GM10248 (cell line): ENCODE measurements at places on chromosomes 4 and X.

DNA sequence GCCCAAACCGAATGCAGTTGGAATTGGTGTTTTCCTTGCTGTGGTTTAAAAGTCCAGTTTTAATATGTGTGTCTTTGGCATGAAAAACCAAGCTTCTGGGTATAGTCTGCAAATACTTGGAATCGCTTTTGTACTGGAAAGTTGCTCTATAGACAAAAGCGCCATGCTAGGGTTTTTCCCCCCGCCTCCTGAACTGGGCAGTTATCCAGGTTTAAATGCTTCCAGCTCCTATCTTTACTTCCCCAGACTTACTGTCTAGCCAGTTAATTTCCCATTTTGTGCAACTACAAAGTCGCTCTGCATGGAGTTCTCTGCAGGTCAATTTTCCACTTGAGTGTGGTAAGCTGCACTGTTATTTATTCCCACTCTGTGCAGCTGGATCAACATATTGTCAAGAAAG, 2.7 kb downstream of the RASL11B start:
- no peak for DNase-seq

GRCh38 chr4:40662962-40663604, 33.4 kb upstream of the RBM47 start:
- peak; percentile 40 for DNase-seq

- DNase-seq = no peak
These were observed 59.1 kb downstream of the FBXW7 start for GRCh38 chr4:152476796-152477195.

DNA sequence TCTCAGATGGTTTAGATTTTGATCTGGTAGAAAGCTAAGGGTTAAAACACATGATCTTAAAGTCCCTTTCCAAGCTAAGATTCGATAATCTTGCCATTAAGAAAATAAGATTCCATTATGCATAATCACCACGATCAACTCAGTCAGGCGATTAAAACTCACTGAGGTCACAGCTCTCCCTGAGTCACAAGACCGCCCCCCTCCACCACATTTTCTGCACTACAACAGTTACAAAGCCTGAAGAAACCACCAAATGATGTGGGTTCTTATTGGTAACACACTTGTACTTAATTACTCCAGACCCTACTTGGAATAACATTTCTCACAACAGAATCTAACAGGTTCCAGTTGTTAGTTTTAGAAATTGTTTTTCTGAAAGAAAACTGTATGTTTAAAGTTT, 62.8 kb downstream of the SH3KBP1 start:
- no peak for DNase-seq

GRCh38 chrX:139304471-139304870, 226.1 kb upstream of the F9 start:
- no peak for DNase-seq

- DNase-seq = no peak
These were observed 58.8 kb upstream of the LHFPL1 start for GRCh38 chrX:112738347-112739033.

DNA sequence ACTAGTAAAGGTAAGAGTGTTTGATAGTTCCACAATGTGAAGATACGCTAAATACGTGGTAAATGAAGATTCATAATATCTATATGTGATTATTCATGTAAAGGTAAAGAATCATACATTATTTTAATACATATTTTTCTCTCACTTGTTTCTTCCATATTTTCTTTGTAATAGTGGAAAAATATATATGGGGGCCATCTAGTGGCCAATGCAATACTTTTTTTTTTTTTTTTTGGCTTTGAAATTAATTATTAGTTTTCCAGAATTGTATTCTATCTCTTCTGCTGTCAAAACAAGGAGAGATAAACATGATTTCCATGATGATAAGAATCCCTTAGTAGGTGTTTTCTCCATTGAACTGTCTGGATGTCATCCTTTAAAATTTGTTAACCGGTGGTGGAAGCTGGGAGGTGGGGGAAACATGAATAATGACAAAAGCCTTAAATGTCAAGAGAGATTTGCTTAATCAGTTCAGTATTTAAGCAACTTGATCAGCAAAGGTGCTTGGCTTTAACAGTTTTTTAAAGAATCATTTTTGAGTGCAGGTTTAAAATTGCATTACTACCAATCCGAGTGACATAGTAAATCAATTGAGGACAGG, 508.7 kb upstream of the HTR2C start:
- DNase-seq = no peak

GRCh38 chr4:143404555-143404954, 67.9 kb downstream of the GAB1 start:
- peak; percentile 15 for DNase-seq

DNA sequence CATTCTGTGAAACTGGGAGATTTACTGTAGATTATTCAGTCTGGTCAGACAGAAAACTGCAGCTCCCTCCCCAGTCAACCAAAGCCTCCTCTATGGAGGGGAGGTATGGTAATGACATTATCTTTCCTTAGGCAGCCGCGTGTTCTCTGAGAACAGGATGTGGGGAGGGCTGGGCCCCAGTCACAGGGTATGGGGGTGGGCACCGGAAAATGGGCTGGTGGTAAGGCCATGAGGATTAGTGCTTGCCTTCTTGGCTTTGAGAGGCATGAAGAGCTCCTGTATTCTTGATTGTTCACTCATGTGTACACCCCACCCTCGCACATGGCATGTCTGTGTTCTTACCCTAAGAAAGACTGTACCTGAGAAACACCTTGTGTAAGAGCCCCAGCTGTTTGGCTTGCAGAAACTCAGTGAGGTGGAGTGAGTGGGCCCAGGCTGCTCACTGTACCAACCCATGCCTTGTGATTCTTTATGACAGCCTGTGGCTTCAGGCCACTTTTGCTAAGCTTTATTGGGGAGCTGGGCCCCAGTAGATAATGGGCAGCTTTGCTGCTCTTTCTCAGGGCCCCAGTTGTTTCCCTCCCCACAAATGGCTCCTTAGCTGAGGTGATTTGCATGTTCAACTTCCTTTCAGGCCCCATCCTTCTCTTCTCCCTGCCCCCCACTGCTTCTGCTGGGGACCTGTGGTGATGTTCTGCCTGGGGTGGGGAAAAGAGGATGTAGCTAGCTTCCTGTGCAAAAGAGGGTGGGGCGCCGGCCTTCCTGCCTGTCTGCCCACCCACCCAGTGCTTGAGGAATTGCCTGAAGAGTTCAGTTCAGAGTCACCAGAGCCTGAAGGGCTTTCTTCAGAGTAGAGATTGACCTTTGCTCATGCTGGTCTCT, 30.7 kb downstream of the MSN start:
- peak; percentile 34 for DNase-seq

DNA sequence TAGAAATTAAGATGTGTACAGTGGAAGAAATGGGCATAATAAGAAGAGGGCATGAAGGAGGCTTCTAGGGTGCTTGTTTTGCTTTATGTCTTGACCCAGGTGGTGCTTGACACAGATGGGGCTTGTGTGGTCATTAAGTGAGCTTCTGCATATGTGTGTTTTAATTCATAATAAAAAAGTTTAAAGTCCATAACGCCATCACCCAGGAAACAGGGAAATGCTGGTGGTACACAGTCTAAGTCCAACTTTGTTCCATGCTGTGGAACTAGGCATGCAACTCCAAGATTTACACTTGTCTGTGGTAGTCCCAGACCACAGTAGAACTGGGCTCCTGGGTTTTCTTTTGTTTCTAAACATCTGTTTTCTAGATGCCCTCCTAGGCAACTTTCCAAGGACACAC, 511.9 kb downstream of the MID1IP1 start:
- no peak for DNase-seq

GRCh38 chrX:38960137-38960536, 158.9 kb downstream of the MID1IP1 start:
- DNase-seq = no peak

DNA sequence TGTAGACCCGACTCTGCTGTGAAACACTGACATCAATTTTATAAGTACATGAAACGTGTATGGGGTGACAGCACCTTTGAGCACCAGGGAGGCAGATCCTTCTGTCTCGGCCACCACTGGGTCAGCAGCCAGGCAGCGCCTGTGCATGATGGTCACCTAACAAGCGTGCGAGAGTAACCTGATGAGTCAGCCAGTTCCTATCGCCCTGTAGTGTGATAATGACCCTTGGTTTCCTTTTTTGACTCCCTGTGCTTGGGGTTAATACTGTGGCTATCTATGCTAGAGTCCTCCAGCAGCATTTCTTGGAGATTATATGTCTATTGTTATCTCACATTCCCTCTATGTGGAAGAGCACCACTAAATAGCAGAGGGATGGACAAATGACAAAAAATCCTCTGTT, 101.6 kb downstream of the NPNT start:
- no peak for DNase-seq

DNA sequence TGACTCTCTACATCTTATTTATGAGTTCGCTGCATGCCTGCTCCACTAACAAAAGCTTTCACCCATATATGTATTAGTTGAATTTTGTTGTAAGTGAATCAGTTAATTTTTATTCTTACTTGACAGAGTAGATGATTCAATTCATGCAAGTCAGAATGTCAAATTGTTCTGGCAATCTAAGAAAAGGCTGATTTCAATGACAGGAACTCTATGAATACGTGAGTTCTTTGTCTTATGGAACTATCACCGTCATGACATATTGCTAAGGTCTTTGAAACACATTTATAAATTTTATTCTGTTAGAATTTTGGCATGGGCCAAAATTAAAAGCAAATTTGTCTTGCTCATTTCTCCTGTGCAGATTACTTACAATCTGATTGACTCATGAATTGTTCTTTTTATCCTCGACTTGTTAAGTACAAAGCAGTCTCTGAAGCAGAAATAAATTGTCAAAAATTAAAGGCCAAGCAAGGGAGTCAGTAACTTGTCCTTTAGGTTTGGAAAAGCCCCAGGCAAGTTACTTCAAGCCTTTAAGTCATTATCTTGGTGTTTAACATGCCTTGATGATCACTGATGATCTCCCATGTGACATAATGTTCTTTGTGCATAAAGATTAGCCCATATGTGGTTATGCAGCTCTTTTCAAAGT, 89.0 kb upstream of the GC start:
- DNase-seq = no peak

GRCh38 chr4:101528526-101528925, 181.2 kb upstream of the PPP3CA start:
- no peak for DNase-seq

- DNase-seq = no peak
These were observed 186.0 kb upstream of the WDFY3 start for GRCh38 chr4:85152480-85152879.

GRCh38 chr4:117777721-117778120, 256.6 kb upstream of the NDST3 start:
- no peak for DNase-seq

DNA sequence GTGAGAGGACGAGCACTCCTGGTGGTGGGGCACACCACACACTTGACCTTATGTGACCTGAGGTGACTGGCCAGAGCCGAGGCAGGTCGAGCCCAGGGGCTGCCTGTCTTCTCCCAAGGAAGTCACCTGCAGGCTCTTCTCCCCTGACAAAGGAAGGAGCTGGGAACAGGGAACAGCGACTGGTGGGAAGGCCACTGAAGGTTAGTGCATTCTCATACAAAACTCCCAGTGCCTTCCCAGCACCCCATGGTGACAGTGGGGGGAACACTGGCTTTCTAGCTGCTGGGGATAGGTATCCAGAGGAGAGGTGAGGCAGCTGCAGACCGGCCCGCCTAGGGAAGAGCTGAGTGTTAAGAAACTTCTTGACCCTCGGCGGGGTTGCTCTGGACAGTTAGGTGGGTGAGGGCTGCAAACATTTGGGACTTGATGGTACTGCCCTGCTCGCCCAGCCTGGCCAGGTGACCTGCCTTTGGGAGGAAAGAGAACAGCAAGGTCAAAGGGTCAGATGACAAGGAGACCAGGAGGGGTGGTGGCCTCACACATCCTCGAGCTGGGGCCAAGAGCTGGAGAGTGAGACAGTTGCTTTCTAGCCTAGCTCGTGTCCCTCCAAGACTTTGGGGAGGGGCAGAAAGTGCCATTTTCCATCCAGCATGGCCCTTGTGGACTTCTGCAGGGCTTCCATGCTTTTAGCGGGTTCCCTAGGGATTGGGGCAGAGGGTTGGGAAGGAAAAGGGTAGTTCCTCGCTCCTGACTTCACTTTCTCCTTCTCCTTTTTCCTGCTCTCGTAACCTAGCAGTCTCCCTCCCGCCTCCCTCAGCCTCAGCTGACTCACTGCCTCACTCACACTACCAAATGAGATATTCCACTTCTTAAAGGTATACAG, 2.7 kb downstream of the NALF2 start:
- DNase-seq = no peak

DNA sequence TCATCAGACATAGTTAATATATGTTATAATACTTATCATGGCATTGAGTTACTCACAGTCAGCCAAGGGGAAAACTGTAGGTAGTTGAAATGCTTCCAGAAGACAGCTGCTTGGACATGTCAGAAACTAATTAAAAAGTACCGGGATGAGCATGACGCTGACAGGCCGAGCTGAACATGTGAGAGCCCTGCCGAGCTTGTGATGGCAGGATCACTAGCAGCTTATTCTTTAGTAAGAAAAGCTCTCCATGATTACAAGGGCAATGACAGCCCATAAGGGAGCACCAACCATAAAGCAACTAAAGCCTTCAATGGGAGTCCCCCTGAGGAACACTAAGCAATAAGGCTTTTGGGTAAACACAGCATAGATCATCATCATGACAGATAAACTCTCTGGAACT, 435.6 kb downstream of the TLL1 start:
- DNase-seq = no peak

DNA sequence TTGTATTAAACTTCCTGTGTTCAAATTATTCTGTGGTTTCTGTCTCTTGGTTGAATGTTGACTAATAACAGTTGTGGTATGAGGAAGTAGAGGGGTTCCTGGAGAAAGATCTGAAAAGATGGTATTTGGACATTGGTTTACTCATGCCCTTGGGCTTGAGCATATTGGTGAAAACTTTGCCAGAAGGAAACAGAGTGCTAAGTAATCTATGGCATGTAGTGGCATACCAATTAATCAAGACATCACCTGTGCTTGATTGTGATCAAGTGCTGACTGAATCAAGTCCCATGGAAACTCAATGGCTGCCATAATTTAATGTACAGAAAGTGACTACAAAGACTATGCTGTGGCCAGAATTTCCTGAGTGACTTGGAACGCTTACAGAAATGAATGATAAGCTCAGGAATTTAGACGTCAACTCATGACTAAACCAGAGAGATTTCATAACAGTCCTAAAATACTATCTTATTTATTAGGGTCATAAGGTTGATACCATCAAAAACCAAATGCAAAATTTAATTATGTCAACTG, 2062.9 kb downstream of the ARAP2 start:
- DNase-seq = no peak

GRCh38 chr4:31998807-31999206, 1278.6 kb downstream of the PCDH7 start:
- DNase-seq = no peak

DNA sequence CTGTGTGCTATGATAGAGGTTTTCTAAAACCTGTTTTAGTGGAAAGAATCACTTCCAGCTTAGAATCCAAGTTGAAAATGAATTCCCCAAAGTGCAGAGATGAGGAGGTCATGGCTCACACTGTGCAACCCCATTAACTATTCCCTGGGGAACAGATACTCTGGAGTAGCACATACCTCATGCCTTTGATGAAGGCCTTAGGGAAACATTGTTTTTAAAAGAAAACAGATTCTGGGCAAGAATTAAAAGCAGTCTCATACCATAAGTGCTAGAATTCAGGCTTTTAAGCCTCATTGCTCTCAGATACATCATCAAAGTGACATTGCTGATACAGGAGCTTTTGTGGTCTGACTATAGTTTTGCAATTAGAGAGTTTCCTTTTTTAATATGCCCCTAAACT, 115.1 kb downstream of the NDST4 start:
- DNase-seq = no peak
